ENCODE measurements at places on chromosomes 2 and 18.

- peak; percentile 94 for DNase-seq
Measured at GRCh38 chr2:86747711-86748639, 27.9 kb downstream of the RMND5A start.

- no peak for DNase-seq
Measured at GRCh38 chr2:24887307-24887874, 32.6 kb downstream of the ADCY3 start.

- no peak for DNase-seq
Measured at GRCh38 chr2:29363111-29363510, 247.9 kb downstream of the CLIP4 start.

DNA sequence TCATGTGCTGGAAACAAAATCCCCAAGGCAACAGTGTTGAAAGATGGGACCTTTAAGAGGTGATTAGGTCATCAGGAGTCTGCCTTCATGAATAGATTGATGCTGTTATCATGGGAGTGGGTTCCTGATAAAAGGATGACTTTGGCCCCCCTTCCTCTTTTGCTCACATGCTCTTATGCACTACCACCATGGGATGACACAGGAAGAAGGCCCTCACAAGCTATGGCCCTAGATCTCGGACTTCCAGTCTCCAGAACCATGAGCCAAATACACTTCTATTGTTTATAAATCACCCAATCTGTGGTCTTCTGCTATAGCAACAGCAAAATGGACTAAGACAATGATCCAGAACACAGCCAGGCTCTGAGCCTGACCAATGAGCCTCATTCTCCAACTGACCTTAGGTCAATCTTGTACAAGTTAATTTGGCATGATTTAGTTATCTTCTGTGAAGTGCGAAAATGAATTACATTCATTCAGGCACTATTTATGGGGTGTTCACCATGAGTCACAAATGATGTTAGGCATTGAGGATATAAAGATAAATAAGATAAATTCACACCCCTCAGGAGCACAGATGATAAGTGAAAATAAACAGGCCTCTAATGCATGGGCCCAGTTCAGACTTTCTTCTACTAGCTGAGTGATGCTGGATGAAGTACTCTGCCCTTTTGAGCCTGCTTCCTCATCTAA lies 37.7 kb upstream of the NT5C1B start:
- peak; percentile 42 for DNase-seq

- DNase-seq, result no peak
Measured at GRCh38 chr2:64987956-64988419, 1.2 kb upstream of the SLC1A4 start.

GRCh38 chr2:12487253-12488004 lies 229.3 kb upstream of the TRIB2 start:
- no peak for DNase-seq

GRCh38 chr2:38107738-38108410 lies 31.9 kb upstream of the CYP1B1 start:
- DNase-seq, result no peak

- DNase-seq, result peak; percentile 84
Measured at GRCh38 chr18:50307738-50308470, 20.4 kb upstream of the CXXC1 start.

DNA sequence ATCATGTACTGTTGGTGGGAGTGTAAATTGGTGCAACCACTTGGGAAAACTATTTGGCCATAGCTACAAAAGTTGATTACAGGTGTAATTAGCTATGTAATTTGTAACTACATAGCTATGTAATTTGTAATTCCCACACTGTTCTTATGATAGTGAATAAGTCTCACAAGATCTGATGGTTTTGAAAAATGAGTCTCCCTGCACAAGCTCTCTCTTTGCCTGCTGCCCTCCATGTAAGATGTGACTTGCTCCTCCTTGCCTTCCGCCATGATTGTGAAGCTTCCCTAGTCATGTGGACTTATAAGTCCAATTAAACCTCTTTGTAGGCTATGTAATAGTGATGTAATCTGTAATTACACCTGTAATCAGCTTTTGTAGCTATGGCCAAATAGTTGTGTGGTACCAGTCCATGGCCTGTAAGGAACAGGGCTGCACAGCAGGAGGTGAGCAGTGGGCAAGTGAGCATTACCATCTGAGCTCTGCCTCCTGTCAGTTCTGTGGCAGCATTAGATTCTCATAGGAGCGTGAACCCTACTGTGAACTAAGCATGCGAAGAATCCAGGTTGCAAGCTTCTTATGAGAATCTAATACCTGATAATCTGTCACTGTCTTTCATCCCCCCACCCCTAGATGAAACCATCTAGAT lies 133.7 kb upstream of the COPS8 start:
- DNase-seq, result no peak

DNA sequence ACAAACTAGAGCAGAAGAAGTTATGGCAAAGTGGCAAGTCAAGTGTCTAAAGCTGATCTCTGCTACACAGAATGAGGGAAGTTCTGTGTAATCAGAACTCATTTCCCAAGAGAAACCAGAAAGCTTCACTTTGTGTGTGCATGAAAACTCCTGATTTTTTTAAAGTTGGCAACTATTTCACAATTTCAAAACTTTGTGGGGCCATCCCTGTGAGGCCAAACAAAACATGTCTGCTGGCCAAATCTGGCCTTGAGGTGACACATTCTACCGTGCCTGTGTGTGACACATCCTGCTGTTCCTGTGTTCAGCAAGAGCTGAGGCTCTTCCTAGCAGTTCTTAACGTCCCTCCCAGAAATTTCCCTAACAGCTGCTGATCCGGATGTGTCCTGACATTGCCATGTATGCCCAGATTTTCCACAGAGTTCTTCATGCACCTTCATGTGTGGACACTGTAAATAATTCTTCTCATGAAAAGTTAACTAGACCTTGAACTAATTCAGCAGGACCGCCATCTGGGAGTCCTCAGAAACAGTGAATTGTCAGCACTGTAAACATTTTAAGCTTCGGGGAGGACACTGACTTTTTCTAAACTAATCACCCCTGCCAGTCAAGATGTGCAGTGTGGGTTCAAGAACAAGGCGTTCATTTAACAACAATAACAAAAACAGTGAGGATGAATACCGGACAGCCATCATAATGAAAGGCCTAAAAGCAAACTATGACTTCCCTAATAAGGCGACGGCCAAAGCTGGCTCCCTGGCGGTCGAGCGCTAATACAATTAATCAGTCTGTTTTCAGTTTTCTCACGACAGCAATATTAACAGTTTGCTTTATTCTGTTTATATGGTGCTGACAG lies 99.0 kb downstream of the PLEKHM3 start:
- DNase-seq, result peak; percentile 83

- no peak for DNase-seq
Measured at GRCh38 chr2:19132967-19133366, 225.5 kb downstream of the OSR1 start.

Data from fibroblast of lung (primary cell).